ENCODE measurements at places on chromosomes 2 and 18. TPM values are rescaled to one million over a fixed set of nuclear protein-coding genes. Genes with fewer than 3 reads are reported as not detected.

- DNase-seq: no peak
Measured at GRCh38 chr2:99680946-99681345, 191.1 kb upstream of the REV1 start.

DNA sequence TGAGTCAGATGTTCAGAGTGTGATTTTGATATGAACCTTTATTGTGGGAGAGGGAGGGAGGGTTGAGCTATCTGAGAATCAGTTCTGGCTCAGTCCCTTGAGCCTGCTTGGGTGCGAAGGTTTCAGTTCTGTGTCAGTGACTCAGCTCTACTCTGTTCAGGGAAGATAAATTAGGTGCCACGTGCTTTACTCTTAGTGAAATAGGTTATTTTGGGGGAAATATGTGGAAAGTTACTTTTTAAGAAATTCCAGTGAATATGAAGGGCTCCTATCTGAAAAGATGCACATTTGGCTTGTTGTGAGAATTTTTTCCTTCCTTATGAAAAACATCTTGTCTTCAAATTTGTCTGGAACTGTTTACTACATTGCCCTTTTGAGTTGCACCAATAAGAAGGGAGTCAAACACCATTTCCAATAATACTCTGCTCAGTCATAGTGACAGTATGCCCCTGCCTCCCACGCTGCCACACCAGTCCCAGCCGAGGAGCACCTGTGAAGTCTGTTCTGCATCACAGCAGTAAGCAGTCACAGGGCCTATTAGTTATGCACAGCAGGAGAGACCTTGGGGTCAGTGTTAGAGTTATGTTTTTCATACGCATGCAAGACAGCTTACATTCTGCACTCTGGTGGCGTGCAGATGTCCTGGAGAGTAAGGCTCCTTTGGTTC is 32.8 kb upstream of the DNAH7 start:
- no peak for DNase-seq

- no peak for DNase-seq
Measured at GRCh38 chr2:19547321-19547720, 188.9 kb upstream of the OSR1 start.

GRCh38 chr2:211664321-211664720 is 874.3 kb downstream of the ERBB4 start:
- DNase-seq: no peak

The DIS3L2 gene
- total RNA-seq: 31.5 TPM

The FBXO41 gene
- total RNA-seq: 1.2 TPM

The DLGAP1 gene
- 0.81 TPM for total RNA-seq

The ZNG1B gene
- total RNA-seq: 31.3 TPM

Measured in endothelial cell of umbilical vein (primary cell).